ENCODE measurements at places on chromosomes 5 and 9.
A peak's percentile ranks its signal among the peaks of the same experiment; 100 is the strongest.

DNA sequence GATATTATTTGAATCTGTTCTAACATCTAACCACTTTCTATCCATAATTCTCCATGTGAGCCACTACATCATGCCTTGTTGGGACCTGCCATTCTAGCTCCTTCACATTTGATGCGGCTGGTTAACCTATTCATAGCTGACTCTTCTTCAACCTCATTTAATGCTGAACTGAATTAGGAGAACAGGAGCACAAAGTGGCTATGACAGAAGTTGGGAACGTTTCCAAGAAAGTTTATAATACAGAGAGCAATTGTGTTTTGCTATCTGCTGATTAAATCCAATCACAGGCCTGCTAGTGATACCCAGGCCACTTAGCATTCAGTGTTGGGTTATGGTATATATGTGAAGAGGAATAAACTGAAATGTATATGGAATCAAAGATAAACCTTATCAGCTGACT, 440.3 kb downstream of the PTPRD start:
- no peak for DNase-seq

DNA sequence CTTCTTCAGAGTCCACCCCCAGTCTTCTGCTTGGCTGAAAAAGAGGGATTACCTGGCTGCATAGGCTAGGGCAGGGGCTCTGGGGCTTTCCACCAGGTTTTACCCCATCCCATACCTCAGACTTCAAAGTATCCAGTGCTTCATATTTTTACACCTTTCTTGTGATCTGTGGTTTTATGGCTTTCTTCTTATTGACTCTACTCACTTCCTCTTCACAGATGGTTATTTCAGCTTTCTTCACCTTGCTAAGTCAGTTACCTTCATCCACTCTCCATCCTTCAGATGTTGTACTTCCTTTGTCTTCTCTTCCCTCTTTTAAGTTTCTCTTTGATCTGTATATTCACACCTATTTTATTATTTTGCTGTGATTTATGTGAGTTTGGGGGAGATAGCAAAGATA, 104.3 kb downstream of the GRIA1 start:
- DNase-seq, result no peak

DNA sequence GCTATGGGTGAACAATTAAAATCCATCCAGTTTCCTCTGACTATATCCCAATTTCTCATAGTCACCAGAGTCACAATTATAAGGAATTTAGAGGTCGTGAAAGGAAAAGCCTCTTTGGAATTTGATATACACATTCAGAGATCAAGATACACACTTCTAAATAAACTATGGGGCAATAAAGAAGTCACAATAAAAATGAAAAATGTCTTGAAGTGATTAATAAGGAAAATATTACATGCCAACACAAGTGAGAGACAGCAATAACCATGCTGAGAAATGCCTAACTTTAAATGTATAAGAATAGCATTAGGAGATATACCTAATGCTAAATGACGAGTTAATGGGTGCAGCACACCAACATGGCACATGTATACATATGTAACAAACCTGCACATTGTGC, 54.9 kb upstream of the ADAMTS19 start:
- DNase-seq, result no peak

- DNase-seq, result peak; percentile 64
Observed at GRCh38 chr5:152532714-152533113, 127.6 kb upstream of the NMUR2 start.

GRCh38 chr5:66896171-66896570, 300.0 kb downstream of the MAST4 start:
- peak; percentile 36 for DNase-seq

GRCh38 chr9:14985419-14985818, 75.2 kb upstream of the FREM1 start:
- peak; percentile 12 for DNase-seq

Measured in foreskin fibroblast (primary cell).